ENCODE measurements at places on chromosomes 1 and 21. TPM values are rescaled to one million over a fixed set of nuclear protein-coding genes. Genes with fewer than 3 reads are reported as not detected.

DNA sequence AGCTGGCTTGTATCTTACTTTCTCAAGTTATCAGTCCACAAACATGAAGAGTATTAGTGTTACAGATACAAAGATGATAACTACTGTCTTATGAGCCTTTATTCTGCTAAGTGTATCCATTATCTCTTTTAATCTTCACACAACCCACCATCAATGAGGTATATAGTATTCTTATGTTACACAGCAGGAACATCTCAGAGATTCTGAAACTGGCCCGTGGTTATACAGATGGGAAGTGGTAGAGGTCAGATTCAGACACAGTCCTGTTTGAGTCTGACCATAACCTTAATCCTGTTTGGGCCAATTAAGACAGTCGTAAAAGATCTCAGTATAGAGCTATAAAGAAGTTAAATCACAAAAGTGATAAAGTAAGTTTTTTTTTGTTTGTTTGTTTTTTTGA is 5.1 kb upstream of the TMEM269 start:
- no peak for DNase-seq

DNA sequence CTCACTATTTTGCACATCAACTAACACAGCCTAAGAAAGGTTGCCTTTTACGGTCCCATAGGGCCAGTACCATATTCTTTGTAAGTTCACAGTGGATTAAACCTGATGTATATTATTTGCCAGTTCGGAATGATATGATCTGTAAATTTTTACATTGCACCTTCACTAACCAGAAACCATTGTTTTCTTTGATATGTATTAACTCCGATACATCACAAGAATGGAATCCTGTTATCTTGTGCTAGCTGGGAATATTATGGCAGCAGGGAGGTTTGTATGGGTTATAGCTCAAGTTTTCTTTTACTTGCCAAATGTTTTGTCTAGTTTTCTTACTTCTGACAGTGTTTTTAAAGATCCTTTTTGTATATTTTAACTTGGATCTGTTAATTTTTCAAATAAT is 51.4 kb upstream of the S1PR1 start:
- DNase-seq, result no peak

- DNase-seq, result no peak
Measured at GRCh38 chr1:201013031-201013485, 10.5 kb downstream of the KIF21B start.

DNA sequence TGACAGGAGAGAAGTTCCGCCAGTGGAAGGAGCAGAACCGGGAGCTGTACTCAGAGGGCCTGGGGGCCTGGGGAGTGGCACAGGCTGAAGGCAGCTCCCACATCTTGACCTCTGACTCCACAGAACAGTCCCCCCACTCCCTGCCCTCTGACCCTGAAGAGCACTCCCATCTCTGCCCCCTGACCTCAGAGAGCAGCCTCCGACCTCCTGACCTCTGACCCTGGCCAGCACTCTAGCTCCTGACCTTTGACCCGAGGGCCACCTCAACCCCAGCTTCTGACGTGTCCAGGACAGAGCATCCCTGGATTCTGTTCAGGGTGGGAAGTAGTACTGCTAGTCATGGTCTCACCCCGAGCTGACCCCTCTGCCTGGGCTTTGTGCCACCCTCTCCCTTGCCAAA is 1.1 kb upstream of the CATSPER4 start:
- DNase-seq, result no peak

DNA sequence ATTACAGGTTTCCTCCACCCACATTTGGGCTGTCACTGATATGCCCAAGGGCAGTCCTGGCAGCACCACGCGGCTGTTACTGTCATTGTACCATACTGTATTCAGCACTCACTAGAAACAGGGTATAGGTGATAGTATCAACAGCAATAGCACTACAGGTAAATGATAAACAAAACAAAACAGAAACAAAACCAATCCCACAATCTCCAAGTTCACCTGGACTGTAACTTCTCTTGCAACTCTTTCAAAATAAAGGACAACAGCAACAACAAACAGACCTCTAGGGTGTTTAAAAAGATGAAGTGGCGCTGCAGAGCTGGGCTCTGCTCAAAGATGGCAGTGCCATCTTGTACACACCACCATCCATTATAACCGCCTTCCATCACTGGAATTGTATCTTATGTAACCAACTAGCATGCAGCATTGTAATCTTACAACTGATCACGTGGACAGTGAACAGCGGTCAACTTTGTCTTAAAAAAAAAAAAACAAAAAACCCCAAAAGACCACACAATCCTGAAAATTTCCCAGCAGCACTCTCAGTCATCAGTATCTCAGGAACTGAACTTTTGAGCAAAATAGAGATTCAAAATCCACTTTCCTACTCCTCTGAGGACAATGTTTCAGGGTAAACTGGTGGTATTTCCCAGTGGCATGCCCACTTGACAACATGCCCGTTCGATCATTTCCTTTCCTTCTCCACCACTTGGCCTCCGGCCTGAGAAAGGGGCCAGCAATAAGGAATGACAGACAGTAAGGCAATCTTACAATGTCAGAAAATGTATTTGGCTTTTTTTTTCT is 3.8 kb downstream of the IRF2BP2 start:
- DNase-seq, result no peak

DNA sequence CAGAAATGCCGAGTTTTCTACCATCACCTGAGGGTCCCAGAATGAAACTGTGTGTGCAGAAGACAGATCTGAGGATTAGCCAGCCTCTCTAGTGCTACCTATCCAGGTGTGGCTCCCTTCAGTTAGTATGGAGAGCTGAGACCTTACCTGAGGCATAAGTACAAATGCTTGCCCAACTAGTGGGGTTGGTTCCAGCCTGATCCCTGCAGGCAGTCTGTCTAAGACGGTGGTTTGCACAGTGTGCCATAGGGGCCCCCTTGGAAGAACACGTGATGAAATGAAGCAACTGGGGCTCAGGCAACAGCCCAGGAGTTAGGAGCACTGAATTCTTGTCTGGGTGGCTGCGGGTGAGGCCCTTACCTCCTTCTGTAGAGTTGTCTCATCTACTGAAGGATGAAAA is 15.6 kb downstream of the S100A7A start:
- no peak for DNase-seq

DNA sequence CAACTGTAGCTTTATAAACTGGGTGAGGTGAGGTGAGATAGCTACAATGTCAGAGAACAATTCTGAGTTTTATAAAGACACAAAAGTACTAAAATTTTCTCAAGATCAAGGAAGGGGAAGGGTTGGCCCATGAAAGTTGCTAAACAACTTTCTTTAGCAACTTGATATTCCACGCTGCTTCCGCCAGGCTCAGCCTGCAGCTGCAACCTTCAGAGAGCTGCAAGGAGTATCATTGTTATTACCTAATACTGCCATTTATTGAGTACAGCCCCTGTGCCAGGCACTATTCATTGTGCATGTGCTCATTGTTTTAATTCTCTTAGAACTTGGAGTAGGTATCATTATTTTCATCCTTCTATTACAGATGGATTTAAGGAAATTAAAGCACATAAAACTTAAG is 34.1 kb upstream of the SUCO start:
- DNase-seq, result no peak

DNA sequence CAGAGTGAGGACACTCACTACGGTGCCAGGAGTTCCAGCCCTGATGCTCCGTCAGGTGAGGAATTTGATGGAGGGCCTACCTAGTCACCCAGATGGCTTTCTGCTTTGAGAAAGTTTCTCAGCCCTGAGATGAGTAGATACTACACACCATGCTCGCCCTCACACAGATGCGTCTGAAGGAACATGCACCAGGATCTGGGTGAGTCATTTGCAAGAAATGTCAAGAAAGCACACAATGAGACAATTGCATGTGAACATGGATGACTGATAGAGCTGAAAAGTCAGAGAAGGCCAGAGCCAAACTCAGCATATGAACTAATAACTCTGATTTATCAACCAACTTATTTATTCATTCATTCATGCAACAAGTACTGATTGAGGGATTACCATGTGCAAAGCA is 483.9 kb downstream of the OMA1 start:
- no peak for DNase-seq

GRCh38 chr21:25176637-25177412 is 430.5 kb downstream of the MRPL39 start:
- DNase-seq, result no peak

GRCh38 chr21:17693801-17694200 is 81.1 kb upstream of the BTG3 start:
- DNase-seq, result no peak

DNA sequence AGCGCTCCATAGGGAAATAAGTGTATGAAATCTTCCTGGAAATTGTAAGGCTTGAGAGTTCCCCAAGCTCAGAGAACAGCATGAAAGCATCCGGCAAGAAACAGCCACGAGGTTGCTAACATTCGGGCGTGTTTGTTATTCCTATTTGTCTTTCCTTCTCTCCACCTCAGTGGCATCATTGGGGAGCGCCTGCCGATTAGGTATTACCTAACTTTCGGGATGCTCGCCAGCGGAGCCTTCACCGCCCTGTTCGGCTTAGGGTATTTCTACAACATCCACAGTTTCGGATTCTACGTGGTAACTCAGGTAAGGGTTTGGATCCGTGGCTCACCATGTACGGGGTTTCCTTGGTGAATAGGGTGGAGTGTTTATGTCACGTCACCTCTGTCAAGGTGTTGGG is 25.7 kb downstream of the SLC37A1 start:
- no peak for DNase-seq

DNA sequence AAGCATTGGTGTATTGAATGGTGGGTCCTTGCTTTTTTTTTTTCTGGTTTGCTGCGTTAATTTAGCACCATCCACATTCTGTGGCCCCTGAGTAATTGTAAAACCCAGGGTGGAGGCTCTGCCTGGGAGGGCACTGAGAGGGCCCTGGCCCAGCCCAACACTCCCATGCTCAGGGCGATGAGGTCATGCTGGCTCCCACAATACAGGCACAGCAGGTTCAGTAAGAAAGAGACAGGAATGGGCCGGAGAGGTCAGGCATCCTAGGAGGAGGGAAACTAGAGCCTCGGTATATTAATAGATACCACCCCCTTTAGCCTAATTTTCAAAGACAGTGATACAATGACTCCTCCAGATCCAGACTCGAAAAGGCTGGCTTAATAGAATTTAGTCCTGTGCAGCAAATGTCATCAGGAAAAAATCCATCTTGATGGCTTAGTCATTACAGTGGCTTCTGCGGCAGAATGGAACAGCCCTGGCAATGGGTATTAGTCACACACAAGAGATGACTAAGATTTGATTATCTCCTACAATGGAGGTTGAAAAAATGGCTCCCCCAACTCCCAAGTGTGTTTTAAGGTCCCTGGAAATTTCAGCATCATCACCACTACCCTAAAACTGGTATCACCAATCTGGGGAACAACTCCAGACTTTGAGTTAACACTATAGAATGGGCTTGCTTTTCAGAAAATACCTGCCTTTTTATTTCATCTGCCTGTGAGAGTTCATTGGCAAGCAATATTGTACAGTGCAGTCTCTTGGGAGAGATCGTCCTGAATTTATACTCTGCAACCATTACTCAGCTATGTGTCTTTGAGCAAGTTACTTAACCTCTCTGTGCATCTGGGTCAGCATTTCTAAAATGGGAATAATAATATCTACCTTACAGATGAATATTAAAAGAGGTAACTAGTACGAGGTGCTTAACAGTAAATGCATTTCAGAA is 43.9 kb upstream of the LYST start:
- no peak for DNase-seq

- no peak for DNase-seq
Measured at GRCh38 chr1:41362357-41362721, 1.1 kb downstream of the FOXO6 start.

DNA sequence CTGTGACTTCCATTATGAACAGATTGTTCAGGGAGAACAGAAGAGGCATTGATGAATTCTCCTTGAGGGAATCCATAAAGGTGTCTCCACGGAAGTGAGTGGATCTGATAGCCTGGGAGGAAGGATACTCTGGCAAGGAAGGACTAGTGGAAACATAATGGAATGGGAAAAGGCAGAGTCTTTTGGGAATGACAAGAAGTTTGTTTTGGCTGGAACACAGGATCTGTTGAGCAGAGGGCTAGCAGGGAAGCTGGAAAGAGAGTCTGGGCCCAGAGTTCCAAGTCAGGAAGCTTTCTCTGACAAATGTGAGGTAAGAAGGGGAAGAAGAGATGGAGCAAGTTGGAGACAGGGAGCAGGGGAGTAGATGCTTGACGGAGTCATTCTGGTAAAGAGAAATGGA is 8.1 kb downstream of the ADAMTS5 start:
- no peak for DNase-seq

DNA sequence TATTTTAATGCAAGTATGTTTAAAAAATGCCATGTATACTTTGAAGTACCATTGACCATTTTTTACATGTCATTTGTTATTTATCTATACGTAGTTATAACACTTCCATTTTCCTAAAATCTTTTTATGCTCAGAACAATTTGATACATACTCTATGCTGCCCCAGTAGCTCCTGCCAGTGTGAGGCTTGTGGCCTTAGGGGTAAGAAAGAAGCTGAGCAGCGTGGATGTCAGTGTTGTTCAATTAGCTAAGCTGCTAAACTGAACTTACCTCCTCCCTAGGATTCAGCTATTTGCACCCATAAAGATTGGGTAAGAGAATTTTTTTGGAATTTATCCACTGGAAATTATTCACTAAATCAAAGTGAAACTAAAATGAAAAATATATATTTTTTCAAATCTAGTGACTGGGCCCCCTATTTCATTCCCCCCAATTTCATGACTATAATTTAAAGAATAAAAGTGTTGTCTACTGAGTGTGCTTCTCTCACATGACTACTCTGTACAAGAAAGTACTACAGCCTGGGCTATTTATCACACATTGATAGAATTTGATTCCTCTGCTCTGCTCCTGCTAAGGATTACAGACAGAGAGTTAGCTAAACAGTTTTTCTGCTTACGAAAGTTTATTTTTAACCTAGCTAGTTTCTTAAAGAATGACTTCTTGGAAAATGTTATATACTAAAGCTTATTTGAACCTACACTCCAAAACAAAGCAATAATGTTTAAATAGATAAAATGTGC is 1030.3 kb upstream of the ADGRL4 start:
- DNase-seq, result no peak

- DNase-seq, result no peak
Measured at GRCh38 chr1:234705615-234706014, 95.6 kb upstream of the IRF2BP2 start.

- DNase-seq, result no peak
Measured at GRCh38 chr1:50570066-50570468, 146.8 kb upstream of the DMRTA2 start.

The RGS2 gene
- total RNA-seq, result 23.2 TPM

The NCF2 gene
- total RNA-seq, result 4.8 TPM

The ZNF593OS gene
- not detected for total RNA-seq

The TEKT2 gene
- 9.2 TPM for total RNA-seq

The AGO3 gene
- 28.1 TPM for total RNA-seq

The AXDND1 gene
- total RNA-seq, result 0.78 TPM

The CCDC185 gene
- total RNA-seq, result not detected

The FAM131C gene
- total RNA-seq, result 1.7 TPM

The FCRL4 gene
- not detected for total RNA-seq

The DISP1 gene
- total RNA-seq, result 12.2 TPM

The SLC2A1 gene
- total RNA-seq, result 29.3 TPM

All from occipital lobe (tissue), 3 donors.